ENCODE measurements at places on chromosomes 4 and X.

GRCh38 chrX:17601441-17602200 lies 135.7 kb upstream of the SCML1 start:
- DNase-seq = no peak

- DNase-seq = no peak
These were observed 8.7 kb downstream of the P2RY8 start for GRCh38 chrX:1528186-1528883.

- no peak for DNase-seq
These were observed 38.2 kb upstream of the PNPLA4 start for GRCh38 chrX:7965436-7965835.

GRCh38 chrX:55818673-55819375 lies 101.3 kb downstream of the RRAGB start:
- DNase-seq = no peak

DNA sequence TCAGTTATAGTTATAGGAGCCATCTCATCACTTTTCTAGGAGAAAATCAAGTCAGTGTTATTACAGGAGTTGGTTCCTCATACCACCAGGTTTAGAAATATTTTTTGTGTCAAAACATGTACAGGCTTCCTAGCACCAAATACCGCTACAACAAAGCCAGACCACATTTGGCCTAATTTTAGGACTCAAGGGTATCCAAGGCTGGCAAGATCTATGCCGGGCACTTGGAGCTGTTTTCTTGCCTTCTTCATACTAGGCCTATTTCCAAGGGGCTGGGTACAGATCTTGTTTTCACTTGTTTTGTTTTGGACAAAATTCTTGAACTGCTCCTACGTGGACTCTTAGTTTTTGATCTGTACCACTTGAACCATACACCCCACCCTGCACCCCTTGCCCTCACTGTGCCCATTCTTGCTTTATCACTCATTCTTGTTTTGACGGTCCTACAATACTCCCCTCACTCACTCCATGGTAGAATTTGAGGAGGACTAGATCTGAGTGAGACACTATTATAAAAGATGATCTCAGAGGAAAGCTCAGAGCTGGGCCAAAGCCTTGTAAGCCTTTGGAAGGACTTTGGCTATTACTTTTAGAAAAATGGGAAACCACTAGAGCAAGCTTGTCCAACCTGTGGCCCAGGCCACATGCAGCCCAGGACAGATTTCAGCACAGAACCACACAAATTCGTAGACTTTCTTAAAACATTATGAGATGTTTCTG lies 17.7 kb upstream of the TMEM144 start:
- DNase-seq = no peak

- DNase-seq = no peak
These were observed 722 bp downstream of the FGF16 start for GRCh38 chrX:77447653-77448569.

All from DMS79 (cell line).